ENCODE measurements at places on chromosomes 13 and 19.

- no peak for DNase-seq
Observed at GRCh38 chr19:48798937-48799336, 11.9 kb downstream of the BCAT2 start.

DNA sequence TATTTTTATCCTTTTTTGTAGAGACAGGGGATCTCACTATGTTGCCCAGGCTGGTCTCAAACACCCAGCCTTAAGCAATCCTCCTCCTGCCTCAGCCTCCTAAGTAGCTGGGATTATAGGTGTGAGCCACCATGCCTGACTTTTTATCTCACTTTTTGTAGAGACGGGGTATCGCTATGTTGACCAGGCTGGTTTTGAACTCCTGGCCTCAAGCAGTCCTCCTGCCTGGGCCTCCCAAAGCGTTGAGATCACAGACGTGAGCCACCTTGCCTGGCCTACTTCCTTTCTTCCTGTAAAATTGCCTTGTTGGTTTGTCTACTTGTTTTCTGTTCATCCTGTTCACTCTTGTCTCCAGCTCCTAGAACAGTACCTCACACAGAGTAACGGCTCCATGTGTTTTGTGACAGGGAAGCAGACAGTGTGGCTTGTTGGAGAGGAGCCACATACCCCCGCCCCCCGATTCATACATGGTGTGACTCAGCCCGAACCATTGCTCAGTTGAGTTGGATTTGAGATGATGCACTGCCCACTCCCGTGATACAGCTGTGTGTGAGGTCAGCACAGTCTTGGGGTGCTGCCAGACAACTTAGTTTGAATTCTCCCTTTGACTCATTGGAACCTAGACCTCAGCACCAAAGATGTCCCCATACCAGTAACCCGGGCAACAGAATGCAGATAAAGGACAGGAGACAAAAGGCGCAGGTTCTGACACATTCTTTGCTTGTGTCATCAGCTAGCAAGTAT lies 34.2 kb downstream of the GPR42 start:
- DNase-seq, result no peak

- DNase-seq, result no peak
Observed at GRCh38 chr19:54062643-54063042, 1.1 kb downstream of the VSTM1 start.

- no peak for DNase-seq
Observed at GRCh38 chr19:54684527-54684926, 21.7 kb downstream of the LILRB4 start.

DNA sequence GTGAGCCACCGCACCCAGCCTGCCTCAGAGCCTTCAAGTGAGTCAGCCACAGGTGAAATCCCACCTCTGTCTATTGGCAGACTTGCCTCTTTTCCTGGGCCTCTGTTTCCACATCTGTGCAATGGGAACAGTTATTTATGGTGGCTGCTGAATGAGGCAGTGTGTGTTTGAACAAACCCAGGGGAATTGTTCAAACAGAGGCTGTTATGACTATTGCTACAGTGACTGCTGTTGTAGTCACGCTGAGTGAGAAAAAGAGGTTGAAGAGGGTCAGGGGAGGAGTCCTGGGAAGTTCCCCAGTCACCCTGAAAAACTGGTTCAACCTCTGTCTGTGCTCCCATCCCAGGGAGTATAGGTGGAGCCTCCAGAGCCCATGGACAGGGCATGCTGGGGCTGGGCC lies at the start of gene CEACAM19:
Gene CEACAM19 (plus strand): TSS at position 83 of the 400 bp plus-strand sequence. CDS start 450 bp downstream, outside the sequence.
- DNase-seq, result no peak

DNA sequence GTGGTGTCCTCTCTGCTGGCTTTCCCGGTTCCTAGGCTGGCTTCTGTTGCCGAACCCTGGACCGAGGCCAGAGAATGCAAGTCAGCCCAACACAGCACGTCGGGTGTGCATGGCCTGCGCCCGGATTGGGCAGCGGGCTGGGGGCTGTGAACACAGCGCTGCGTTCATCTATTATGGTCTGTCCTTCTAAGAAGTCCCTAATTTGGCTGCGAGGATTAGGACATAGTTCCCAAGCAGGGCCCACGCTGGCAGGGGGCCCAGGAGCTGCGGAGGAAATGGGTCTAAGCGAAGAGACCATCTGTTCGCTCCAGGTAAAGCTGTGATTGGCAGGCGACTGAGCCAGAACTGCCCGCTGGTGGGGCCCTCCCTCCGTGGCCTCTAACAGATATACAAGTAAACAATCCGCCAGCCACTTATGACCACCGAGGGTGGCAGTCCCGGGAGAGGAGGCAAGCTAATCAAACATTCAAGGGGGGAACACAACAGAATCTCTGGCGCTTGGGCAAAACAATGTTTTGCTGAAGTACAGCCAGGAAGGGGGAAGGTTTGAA lies 6.0 kb downstream of the SYCE2 start:
- no peak for DNase-seq

DNA sequence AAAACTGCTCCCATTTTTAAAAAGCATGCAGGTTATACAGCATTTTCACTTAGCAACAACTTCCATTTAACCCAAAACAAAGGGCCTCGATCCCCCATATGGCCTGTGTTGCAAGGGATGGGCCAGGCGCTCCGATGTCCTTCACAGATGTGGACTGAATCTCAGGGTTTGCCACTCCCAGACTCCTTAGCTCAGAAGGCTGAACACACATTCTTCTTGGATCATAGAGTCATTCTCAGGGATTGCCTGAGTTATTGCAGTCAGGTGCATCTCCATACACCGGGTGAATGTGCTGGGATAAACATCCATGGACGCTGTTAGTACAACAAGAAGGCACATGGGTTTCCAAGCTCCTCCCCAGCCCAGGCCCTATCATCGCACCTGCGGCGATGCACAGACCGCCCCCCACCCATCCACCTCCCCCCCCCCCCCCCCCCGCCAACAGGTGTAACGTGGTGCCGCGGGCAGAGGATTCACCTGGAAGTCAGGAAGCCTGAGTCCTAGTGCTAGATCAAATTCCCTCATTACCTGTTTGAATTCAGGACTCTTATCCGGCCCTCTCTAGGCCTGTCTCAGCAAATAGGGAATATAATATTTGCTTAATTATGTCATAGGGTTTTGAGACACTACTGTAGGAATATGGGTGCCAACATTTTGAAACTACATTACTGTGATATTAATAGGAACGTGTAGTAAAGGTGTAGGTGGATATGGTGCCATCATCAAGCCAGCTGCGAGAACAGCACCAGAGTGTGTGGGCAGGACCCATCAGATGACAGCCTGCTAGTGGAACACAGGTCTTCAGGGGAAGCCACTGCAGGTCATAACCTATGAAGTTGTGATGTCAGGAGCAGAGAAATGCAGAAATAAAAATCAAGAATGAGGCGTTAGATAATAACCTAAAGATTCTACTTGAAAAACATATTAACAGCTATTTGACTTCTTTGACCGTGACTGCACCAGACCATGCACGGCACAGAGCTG lies 110.9 kb downstream of the SACS start:
- no peak for DNase-seq

DNA sequence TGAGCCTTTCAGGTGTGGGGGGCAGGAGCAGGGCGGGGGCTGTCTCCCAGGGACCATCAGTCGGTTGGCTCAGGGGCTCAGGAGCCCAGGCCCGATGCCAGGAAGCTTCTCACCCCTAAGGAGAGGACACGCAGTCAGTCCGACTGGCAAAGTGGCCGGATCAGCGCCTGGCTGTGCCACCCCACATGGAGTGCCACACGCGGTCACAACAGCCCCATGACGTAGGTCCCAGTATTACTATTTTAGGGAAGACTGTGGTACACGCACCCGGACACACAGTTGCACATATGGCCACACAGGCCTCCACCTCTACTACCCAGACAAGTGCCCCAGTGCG lies 29.3 kb upstream of the GRTP1 start:
- no peak for DNase-seq

GRCh38 chr13:47875201-47875600 lies 125.9 kb downstream of the SUCLA2 start:
- no peak for DNase-seq

- DNase-seq, result no peak
Observed at GRCh38 chr19:18156841-18157464, 4.0 kb downstream of the PIK3R2 start.

Measured in stimulated activated CD8-positive, alpha-beta memory T cell treated with anti-CD3 and anti-CD28 coated beads, Interleukin-2, amount 100 ng/mL, for 1 hour (primary cell).